ENCODE measurements at places on chromosomes 2 and 18. TPM values are rescaled to one million over a fixed set of nuclear protein-coding genes. Genes with fewer than 3 reads are reported as not detected.
A peak's percentile ranks its signal among the peaks of the same experiment; 100 is the strongest.

GRCh38 chr2:168699844-168700417, 102.5 kb upstream of the NOSTRIN start:
- peak; percentile 86 for DNase-seq

DNA sequence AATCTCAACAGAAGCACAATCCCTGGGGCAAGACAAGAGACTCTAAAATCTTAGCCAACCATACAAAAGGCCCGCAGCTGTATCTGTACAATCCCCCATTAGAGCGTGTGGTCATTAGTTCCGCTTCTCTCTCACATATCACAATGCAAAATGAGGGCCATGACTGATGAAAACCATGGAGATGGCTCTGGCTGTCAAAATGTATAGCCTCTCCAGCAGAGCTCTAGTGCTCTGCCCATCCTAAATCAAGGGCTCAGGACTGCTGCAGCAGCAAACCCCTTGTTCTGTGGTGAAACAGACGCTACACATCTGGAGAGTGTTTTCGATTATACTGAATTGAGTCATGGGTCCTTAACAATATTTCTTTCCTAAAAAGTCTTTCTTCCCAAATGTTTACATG, 221.0 kb downstream of the PID1 start:
- no peak for DNase-seq

GRCh38 chr18:75574187-75574586, 146.7 kb upstream of the SMIM21 start:
- DNase-seq = no peak

DNA sequence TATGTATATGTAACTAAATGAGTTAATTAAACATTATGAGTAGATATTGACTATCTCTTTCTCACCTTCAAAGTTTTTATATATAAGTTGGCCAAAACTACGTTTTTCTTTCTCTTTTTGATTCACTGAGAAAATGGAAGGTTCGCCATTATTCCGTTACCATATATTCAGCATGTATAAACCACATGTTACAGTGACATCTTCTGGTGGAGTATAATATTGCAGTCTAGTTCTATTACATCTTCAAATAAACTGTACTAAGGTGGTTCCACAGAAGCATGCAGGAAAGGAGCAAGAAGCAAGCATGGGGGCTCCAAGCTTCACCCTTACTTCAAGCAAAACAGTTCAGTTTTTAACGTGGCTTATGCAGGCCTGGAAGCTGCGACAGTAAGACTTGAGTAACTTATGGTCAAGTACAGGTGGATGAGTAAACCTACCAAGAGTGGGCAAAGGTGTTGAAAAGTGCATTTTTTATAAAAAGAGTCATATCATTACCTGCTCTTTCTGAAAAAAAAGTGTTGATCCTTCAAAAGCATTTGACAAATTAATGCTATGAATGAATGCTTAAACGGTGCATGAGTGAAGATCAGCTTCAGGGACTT, 129.8 kb upstream of the RAB6C start:
- no peak for DNase-seq

DNA sequence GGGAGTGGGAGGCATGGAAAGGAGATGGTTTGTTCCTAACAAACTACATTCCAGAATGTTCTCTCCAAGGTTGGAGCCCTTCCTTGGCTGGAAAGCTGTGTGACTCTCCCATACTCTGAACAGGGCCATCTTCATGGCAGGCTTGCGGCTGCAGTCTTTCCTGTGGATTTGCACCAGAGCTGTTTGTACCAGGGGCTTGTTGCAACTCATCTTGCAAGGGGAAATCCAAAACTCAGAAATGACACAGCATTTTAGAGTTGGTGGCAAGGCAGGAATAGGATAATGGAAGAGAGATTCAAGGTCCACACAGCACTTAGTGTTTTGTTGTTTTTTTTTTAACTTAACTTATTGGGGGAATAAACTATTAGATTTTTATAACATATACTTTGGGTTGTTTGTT, 73.7 kb upstream of the ZNF516 start:
- no peak for DNase-seq

DNA sequence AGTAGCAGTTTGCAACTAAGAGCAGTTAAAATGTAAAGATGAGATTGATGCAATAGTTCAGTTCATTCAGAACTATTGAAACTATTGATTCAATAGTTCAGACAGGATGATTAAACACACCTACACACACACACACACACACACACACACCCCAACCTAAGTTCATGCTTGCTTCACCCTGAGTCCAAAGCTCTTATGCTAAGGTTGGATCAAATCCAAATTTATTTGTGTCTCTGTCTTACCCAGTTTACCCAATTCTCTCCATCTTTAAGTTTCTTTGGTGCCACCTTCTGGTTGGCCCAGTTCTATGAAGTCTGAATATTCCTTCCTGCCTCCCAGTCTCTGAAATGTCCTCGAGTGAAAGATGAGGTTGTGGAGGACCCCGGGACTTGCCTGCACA, 5.1 kb downstream of the SERPINB8 start:
- DNase-seq = no peak

DNA sequence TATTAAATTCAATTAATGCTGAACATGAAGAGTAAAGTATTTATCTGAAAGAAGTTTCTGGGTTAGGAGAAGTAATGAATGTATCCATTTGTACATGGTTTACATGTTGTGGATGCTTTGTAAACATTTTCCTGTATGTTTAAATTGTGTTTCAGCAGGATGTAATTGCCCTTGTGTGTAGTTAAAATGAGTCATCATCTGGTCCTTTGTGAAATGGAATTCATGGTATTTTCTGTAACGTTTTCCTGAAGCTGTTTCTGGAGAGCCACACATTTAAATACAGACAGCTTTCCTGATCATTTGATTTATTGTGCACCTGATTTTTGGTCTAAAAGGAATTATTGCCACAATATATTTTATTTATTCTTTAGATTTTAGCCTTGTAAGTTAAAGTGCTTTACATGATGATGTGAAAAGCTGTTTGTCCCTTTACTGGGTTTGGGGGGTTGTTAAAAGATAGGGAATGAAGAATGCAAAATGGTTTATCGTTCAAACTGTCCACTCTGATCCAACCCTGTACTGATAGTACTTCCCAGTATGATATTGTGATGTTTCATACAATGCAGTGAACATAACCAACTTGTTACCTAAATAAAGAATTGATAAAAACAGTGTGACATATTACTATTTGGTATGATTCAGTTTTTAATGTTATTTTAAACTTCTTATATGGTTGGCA, 41.7 kb upstream of the SLC3A1 start:
- DNase-seq = no peak

- DNase-seq = no peak
Measured at GRCh38 chr2:64244037-64244416, 99.8 kb upstream of the PELI1 start.

DNA sequence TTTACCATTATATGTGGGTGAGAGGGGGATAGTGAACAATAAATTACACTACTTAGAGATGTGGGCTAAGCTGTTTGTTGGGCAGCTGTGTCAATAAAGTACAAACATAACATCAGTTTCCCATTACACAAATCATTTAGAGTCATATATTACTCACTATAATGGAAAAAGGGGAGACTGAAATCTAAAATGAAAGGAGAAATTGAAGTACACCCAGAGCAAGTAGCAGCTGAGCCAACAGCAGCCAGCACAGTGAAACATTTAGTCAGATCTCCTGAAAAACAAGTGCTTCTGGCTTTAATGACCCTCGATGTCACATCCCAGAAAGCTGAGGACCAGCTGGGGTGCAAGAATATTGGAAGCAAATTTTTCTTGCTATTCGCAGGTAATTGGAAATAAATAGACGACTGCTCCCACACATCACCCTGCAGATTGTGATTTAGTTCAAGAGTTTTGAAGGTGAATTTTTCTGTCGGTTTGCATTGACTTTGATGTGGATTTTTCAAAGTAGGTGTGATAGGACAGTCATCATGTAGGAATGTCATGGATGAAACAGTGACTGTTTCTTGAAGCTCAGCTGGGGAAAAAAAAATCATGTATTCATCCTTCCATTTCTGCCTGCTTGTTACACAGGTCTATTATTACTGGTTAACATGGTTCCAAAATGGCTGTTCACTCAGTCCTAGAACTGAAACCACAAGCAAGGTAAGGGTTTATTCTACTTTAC, 1607.3 kb upstream of the CELF4 start:
- no peak for DNase-seq

The CFC1 gene
- total RNA-seq = not detected

DNA sequence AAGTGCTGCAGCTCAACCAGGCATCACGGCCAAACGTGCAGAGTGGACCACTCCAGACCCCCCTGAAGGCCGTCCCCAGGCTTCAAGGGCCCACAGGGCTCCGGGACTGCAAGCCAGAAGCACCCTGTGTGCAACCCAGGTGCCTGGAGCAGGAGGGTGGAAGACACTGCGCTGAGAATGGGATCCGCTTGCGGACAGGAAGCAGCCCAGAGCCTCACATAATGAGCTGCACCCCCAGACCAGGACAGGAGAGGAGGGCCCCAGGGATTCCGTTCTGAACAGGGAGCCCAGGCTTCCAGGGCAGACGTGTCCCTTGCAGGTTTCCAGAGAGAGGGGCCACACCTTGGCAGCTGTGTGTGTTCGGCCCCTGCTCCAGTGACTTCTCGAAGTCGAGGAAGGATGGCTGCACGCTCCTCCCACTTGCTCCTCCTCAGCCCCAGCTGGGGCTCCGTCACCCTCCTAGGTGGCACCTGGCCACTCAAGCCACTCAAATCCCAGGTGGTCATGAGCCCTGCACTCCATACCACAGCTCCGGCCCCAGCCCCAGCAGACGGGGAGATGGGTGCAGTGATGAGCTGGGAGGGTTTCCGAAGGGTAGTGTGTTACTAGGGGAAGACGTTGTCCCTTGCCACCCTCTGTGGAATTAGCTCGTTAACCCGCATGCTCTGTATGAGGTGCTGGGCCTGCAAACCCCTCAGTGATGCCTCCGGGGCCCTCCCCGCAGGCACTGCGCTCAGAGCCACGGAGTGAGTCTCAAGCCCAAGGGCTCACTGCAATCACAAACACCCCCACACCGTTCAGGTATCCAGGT, 79.2 kb downstream of the NDUFA10 start:
- peak; percentile 36 for DNase-seq

The SCYGR4 gene
- not detected for total RNA-seq

The CABYR gene
- 1.5 TPM for total RNA-seq

- no peak for DNase-seq
Measured at GRCh38 chr2:196336207-196336606, 164.8 kb upstream of the STK17B start.

DNA sequence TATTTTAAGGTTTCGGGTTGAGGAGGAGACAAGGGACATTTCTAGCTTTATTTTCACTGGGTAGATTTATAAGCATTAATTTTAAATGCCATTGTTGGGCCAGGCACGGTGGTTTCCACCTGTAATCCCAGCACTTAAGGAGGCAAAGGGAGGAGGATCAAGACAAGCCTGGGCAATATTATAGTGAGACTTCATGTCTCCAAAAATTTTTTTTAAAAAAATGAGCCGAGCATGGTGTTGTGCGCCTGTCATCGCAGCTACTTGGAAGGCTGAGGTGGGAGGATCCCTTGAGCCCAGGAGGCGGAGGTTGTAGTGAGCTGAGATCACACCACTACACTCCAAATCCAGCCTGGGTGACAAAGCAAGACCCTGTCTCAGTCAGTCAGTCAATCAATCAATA, 45.0 kb downstream of the MBD5 start:
- no peak for DNase-seq

The SNX17 gene
- 79.1 TPM for total RNA-seq

DNA sequence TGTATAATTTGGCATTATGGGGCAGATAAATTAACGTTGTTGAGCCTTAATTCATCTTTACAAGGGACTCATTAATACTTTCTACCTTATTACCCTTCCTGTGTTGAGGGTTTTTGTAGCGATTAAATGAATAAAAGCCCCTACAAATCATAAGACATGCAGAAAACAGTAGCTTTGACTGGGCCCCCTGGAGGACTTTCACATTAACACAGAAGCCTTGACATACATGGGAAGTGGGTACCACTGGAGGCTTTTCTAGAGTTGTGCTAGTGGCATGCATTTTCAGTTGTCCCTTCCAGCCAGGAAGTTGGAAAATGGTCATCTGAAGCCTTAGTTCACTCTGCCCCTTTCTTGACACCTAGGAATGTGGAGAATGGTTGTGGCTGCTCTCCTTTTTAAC, 30.2 kb downstream of the MTA3 start:
- DNase-seq = no peak

DNA sequence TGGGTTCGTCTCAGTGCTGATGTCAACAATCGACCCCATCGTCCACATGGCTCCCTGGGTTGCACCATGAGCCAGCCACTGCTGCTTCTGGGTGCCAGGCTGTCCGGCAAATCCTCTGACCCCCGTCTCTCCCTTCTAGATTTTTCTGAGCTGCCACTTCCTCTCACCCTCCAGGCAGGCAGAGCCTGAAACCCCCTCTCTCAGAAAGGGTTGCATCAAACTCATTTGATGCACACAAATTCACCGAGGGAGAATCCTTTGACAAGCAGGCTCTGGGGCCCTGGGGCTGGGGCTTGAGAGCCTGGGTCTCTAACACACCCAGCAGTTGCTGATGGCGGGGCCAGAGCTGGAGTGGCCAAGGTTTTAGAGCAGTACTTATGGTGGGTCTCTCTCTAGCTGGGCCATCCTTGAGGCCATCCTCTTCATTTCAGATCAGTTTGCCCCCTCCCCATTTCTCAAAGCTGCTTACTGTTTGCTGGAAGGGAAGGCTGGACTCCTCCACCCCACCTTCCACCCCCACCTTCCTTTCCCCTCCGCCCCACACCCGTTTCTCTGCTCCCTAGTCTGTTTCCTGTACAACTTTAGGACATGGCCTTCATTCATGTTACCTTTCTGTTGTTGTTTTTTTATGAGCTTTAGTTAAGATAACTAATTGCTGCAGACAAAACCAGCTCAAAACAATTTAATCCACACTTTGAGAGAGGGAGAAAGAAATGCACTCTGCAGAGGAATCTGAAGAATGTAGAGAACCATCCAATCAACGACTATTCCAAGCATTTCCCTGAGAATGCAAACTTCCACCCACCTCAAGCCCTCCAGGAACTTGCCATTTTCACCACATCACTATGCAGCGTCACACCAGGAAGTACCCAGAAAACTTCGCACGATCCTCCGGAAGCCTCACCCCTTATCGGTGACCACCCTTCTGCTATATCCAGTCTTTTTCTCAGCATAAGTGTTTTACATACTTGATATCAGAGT, 69.5 kb downstream of the ARL4C start:
- no peak for DNase-seq

- no peak for DNase-seq
Measured at GRCh38 chr2:139925903-139926302, 1145.7 kb upstream of the NXPH2 start.

- no peak for DNase-seq
Measured at GRCh38 chr18:3982541-3982940, 472.6 kb downstream of the DLGAP1 start.

The PKDCC gene
- total RNA-seq = 367 TPM

- peak; percentile 34 for DNase-seq
Measured at GRCh38 chr2:72128843-72129227, 18.8 kb downstream of the CYP26B1 start.

The METTL8 gene
- 23.8 TPM for total RNA-seq

- peak; percentile 94 for DNase-seq
Measured at GRCh38 chr2:20635675-20636584, 15.0 kb downstream of the HS1BP3 start.

GRCh38 chr2:75428646-75429443, 131.9 kb downstream of the EVA1A start:
- no peak for DNase-seq

The OTOF gene
- 0.13 TPM for total RNA-seq
